Tongue (tissue), 3 donors: ENCODE measurements at places on chromosomes 5 and 9.
A peak's percentile ranks its signal among the peaks of the same experiment; 100 is the strongest.

- no peak for DNase-seq
These were observed 46.8 kb upstream of the DAB2IP start for GRCh38 chr9:121604654-121605053.

- no peak for DNase-seq
These were observed 63.4 kb downstream of the GOLM1 start for GRCh38 chr9:86035827-86036440.

GRCh38 chr9:69215774-69216485, 41.9 kb downstream of the TJP2 start:
- no peak for DNase-seq

GRCh38 chr9:86821006-86821845, 126.1 kb downstream of the GAS1 start:
- DNase-seq = peak; percentile 43

DNA sequence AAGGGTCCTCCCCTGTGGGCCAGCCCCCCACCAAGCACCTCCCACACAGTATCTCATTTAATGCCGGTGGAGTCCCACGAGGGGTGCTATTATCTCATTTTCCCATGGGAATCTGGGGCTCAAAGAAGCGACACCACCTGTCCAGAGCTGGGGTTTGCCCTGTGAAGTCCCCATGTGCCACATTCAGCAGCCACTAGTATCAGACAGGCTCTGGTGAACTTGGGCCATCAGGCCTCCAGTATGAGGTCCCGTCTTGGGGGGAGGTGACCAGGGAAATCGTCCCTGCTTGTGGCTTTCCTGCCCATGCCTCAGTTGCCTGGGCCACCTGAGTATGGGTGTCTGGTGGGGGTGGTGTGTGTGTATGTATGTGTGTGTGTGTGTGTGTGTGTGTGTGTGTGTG, 222.7 kb downstream of the PBX3 start:
- no peak for DNase-seq

DNA sequence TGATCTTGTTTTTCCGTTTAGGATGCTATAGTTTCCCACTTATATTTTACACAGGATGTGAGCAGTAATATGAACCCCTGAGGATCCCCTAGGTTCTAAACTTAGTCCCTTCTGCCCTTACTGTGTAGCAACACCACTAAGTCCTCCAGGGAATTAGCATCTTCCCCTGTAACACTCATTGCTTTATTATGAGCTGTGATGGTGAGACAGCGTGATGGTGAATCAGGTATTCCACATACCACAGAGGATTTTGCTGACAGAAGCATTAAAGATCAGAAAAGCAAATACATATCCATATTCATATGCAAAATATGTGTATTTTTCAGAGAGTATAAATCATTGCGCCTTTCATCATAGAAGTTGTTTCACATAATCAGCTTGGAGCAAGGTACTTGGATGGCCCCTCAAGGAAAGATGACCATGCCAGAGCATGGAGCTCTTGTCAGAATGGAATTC, 317.0 kb downstream of the ICE1 start:
- DNase-seq = no peak

GRCh38 chr9:73348471-73348870, 196.8 kb downstream of the ANXA1 start:
- DNase-seq = peak; percentile 3

GRCh38 chr9:101966691-101967090, 228.2 kb upstream of the GRIN3A start:
- peak; percentile 56 for DNase-seq

DNA sequence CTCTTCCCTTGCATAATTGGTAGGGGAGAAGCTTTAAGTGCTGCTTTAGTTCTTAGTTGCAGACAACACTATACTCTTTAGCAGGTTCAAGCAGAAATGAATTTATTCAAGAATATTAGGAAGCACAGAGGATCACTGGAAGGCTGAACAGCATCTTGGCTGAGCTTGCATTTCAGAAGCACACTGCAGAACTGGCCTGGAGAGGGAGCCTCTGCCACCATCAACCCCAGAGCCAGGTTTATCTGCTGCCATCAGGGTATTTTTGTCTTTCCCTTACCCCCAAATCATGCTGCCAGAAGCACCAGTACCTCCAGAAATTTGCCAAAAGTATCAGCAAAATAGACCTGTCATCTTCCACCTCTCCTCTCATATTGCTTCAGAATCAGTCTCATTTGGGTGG, 440.7 kb downstream of the DMAC1 start:
- DNase-seq = no peak

DNA sequence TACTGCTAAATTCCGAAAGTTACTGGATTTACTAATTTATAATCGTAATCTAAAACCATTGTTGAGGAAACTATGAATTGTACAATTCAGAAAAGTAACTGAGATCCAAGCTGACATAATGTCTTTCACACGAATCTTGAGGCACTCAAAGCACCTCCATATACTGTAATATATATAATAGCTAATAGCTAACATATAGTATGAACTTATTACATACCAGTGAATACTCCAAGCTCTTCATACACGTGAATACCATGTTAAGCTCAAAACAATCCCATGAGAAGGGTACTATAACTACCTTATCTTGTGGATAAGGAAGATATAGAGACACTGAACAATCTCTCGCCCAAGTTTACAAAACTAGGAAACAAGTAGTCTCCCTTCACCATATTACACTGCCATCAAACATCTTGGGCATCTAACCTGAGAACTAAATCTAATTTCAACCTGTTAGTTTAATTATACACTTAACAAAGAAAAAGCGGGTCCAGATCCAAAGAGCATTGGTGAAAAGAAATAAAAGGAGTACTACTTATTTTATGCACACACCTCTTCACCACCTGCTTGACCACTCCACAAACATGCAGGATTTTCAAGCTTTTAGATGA, 1.0 kb downstream of the NUDCD2 start:
- DNase-seq = peak; percentile 22
